ENCODE measurements at places on chromosomes 5 and 9.

GRCh38 chr9:105344283-105344682 lies 99.8 kb downstream of the SLC44A1 start:
- no peak for DNase-seq

GRCh38 chr5:138664276-138664943 lies 88.8 kb upstream of the CTNNA1 start:
- no peak for DNase-seq

DNA sequence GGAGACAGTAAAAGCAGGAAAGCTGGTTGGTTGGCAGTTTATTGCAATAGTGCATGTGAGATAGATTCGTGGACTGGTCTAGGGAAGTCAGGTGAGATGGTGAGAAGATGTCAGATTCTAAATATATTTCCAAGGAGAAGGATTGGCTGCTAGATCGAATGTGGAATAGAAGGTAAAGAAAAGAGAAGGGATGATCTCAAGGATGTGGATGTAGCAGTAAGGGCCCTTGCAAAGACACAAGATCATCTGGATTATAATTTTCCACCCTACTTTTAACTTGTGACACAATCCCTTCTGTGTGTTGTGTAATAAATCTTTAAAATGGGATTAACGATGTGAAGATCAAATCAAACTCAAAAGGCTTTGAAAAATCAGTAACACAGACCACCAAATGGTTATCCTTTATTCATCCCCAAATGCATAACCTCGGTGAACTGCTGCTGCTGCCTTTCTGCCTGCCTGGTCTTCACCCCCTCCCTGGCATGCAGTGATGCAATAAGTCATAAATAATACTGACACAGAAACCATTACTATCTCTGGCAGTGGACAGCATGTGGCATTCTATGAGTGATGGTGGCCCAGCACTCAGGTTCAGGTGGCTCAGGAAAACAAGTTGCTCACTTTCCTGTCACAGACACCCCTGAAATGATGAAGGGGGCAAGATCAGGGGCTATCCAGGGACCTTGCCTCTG lies 178.4 kb downstream of the FAM114A2 start:
- DNase-seq: no peak

DNA sequence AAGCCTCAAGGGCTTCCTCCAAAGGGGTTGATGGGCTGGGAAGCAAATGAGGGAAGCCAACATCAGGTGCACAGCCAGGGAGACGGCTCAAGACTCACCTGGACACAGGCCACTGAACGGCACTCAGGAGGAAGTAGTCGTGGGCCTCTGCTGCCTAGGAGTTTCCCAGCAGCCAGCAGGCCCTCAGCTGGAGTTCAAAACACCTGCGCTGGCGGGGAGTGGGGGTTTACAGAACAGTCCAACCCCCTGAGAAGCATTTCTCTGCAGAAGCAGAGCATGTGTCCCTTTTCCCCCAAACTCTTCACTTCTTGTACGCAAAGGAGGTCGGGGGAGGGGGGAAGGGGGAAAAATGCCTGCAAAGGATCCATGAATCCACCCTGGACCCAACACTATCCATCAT lies 2.3 kb downstream of the WHRN start:
- no peak for DNase-seq

DNA sequence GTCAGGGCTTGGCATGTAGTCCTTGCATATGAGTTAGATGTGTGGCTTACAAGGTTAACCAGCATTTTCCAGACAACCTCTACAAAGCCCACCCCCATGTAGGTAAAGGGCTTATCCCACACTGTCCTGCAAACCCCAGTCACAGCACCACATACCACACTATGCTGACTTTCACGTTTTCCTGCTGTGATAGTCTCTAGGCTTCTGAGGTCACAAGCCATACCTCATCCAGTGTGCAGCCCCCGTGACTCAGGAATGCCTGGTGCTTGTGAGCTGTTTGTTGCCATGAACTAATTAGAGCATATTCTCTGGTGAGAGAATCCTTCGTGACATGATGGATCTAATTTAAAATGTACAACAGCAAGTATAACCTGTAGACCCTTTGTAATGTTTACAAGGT lies 50.8 kb downstream of the ERAP1 start:
- no peak for DNase-seq

- DNase-seq: no peak
Observed at GRCh38 chr5:130278136-130278535, 373.9 kb downstream of the CHSY3 start.

GRCh38 chr5:80959138-80959537 lies 1.0 kb upstream of the RASGRF2 start:
- DNase-seq: no peak

All from GF-D8 (cell line).